GM06990 (cell line): ENCODE measurements at places on chromosomes 5 and 9.

DNA sequence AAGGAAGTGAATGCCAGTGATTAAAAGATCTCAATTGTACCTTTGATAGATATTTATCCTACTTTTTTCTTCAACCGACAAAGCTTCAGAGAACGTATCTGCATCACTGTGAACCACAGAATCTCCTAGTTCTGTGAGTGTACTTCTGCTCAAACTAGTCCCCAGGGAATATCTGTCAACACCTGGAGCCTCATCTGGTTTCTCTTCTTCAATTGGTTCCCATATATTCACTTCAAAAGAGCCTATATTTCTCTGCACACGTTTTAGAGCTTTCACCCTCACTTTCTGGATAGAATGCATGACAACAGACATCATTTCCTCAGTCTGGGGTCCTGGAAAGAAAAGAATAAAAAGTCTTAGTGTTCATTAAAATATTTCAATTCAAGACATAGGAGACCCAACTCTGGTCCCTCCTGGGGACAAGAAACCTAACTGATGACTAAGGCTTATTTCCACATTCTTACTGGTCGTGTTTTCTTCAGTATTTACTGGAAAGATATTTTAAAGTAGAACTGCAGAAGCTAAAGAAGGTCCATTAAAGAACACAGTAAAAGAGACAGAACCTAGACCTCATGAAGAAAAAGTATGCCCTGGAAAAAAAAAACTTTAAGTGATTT is 64.3 kb downstream of the CPLANE1 start:
- peak; percentile 25 for DNase-seq

GRCh38 chr5:140114341-140115185 is 654 bp downstream of the PURA start:
- DNase-seq = peak; percentile 78

DNA sequence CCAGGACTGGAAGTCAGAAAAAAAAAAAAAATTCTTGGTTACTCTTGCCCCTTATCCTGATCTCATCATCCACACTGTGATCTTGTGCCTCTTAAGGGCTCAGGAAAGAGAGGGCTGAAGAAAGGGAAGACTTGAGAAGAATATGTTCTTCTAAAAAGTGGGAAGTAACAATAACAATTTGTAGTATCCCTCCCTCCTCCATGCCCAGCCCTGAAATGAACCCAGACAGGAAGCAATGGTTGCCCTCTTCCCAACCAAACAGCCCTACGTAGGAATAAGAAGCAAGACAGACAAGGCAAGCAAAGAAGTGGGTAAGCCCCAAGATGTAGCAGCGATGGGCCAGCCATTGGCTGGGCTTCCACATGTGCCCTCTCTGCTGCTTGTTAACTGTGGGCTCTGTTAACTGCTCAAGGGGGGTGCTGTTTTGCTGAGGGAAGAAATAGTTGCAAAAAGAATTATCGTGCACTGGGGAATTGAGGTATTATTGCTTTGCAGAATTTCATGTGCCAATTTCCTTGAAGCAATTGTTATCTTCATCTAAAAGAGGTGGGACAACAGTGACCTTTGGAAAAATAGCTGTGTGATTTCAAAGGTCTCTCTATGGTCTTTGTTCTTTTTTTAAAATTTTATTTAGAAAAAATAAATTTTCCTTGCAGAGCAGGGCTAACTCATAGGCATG is 146.6 kb upstream of the PCA3 start:
- DNase-seq = no peak

- DNase-seq = no peak
These were observed 5.9 kb upstream of the CFAP90 start for GRCh38 chr5:7856855-7857254.

- DNase-seq = no peak
These were observed 19.7 kb upstream of the GDA start for GRCh38 chr9:72129271-72130156.

DNA sequence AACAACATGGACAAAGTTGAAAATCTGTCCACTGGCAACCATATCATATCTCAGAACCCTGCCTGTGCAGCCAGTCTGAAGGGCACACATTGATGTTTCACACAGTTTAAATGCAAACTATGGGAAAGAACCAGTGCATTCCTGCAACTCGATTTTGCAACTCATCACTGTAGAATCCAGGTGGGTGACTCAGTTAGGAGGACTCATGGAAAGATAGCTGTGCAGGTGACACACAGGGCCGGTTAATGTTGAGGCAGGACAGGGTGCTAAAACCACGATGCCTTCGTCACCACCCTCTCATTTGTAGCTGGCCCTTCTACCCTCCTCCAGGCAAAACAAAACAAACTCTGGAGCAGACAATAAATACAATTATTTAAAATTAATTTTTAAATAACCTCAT is 62.8 kb downstream of the TLE1 start:
- DNase-seq = no peak

DNA sequence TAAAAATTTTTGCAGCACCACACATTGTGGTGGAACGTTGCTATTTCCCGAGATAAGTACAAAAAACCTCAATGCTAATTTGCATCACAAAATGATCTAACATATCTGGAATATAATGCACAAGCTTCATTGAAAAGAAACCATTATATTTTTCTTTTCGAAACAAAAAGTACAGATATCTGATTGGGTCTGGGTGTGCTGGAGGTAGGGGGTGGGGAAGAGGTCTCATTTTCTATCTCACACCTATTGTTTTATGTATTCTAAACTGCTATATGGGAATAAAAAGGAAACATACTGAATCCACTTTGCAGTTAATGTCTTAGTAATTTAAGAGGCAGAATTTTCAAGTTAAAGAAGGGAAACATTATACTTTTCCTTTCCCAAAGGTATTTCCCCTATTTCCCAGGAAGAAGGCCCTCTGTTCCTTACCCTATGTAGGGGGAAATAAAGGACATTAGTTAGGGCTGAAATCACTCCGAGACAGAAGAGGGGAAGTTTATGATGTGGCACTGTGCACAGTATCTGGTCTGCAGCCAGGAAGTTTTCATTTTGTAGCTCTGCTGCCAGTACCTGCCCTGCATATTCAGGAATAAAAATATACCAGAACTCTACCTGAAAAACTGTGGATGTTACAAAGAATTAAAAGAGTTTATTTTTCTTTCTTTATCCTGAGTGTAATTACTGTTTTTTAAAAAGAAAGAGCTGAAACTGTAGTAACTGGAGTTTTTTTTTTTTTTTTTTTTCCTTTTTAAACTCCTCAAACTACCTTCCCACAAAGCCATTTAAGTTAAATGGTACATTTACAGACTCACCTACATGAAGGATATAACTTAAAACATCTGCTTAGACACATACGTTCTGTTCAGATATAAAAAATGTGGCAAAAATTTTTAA is 7.4 kb downstream of the MEF2C start:
- DNase-seq = no peak

DNA sequence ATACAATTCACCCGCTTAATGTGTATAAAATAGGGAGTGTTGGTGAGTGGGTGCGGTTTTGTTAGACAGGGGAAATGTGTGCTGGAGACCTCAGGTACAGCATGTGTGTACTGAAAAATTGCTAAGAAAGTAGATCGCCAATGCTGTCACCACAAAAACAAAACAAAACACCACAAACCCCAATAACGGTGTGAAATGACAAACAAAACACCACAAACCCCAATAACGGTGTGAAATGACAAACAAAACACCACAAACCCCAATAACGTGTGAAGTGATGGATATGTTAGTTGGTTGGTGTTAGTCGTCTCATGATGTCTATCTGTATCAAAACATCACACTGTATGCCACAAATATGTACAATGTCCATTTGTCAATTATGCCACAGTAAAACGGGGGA is 14.2 kb upstream of the GFPT2 start:
- no peak for DNase-seq

DNA sequence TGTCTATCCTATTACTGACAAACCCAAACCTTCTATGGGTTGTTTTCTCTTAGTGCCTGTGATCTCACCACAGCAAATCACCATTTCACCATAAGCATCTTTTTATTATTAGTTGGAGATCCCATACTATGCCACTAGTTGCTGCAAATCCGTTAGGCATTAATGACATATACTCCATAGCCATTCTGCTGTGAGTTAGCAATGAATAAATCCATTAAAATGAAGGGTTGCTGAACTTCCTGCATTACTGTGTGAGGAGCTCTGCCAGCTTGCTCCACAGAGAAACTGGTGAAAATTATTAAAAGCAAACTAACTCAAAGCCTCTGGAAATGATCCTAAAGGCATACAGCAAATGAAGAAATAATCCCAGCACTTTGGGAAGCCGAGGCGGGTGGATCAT is 102.0 kb downstream of the CFAP95 start:
- no peak for DNase-seq

GRCh38 chr9:127875306-127875966 is 2.0 kb downstream of the AK1 start:
- no peak for DNase-seq

- no peak for DNase-seq
These were observed 12.3 kb upstream of the MRNIP start for GRCh38 chr5:179870952-179871351.

DNA sequence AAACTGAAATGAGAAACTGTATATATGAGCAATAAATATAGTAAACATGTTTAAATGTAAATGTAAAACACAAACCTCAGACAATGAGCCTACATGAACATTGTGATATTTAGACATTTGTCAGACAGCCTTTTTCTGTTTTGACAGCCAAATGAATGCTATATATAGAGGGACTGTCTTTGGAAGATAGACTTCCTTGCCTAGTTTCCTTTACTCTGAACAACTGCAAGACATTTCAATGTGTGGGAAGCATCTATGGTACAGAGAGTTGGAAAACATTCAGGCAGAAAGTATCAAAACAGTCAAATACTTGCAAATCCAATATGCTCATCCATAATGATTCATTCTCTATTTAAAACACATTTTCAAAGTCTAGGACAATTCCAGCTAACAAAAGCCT is 31.7 kb upstream of the TUSC1 start:
- DNase-seq = no peak

- DNase-seq = no peak
These were observed 8.2 kb upstream of the GLIPR2 start for GRCh38 chr9:36128349-36128748.

DNA sequence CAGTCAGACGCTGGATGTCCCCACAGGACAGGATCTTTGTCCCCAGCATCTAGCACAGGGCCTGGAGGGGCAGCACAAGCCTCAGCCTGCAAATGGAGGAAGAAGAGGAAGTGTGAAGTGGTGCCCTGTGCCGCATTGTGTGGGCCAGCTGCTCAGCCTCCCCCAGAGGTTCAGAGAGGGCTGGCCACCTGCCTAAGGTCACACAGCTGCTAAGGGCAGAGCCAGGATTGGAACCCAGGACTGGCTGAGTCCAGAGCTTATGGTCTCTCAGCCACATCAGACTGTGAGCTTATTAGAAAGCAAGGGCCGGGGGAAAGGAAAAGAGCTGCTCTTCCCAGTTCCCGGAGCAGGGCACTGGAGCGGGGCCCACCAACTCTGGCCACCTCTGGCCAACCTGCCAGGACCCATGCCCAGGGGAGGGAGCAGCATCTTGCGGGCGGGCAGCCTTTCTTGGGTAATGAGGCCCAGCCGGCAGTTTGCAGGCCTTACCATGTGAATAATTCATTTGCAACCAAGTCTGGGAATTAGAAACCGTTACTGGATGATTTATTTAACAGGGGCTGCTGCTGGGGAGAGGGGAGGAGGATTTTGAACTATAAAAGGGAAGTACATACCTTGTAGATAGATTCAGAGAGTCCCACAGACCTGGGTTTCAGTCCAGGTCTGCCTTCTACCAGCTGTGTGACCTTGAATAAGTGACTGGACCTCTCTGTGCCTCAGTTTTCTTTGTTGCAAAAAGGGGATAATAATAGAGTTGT is 11.6 kb upstream of the CRB2 start:
- DNase-seq = peak; percentile 65

- DNase-seq = no peak
These were observed 14.2 kb downstream of the AHRR start for GRCh38 chr5:335740-336038.

- DNase-seq = no peak
These were observed 20.2 kb upstream of the MED27 start for GRCh38 chr9:132099741-132100407.

GRCh38 chr5:50653946-50654345 is 12.5 kb upstream of the PARP8 start:
- peak; percentile 13 for DNase-seq

GRCh38 chr5:78691084-78691960 is 42.8 kb upstream of the LHFPL2 start:
- no peak for DNase-seq

DNA sequence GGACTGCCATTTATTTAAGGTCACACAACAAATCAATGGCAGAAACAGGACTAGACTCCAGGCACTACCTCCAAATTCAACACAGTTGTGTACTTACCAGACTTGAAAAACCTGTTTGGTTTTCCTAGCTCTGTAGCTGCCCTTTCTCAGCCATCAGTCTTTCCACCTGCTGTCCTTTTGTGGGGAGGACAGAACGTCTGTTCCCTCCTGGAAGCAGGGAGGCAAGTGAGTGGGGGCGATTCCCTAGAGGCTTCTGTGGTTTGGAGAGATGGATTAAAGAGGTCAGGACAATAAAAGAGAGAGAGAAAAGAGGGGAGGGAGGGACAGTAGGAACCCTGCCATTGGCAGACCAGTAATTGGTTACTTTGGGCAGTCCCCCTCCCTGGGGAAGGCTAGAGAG is 14.7 kb downstream of the ASTN2 start:
- no peak for DNase-seq

- DNase-seq = no peak
These were observed 37.2 kb downstream of the ENC1 start for GRCh38 chr5:74603376-74603775.

DNA sequence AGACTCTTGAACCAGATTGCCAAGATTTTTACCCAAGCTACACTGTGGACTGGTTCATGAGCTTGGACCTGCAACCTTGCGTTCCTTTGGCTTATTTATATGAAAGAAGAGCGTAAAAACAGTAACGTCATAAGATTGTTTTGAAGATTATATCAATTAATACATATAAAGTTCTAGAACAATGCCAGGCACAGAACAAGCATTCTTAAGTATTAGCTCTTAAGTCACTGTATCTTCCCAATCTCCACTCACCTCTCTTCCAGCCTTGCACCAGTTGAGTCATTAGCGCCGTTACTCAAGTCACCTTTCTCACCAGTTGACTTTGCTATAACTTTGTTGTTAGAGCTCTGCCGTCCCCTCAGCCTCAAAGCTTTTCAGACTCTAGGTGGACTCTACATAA is 415.7 kb downstream of the PLK2 start:
- DNase-seq = no peak

DNA sequence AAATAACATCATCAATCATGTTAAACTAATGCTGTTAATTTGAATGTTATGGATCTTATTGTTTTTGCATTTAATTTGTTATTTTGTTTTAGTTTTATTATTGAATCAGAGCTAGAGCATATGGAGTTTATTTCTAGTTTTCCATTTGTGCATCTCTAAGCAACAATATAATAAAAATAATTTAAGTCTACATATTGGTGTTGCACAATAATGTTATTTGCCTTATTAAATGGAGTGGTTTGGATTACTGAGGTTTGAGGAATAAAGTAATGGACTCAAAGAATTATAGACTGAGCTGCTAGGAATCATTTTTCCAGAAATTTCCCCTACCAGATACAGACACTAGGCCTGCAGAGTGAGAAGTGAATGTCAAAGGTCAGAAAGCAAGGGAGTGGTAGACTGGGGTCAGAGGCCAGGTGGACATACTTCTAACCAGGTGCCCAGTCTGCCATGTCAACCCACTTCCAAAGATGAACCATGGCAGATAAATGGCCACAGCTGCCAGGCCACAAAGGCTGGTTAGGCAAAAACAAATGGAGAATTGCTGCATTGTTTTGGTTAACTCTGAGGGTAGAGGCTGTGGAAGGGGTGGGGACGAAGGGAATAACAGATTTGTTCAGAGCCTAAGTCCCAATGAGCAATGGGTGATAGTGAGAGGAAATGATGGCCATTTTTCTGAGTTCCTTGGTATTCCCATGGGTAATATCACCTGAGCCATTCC is 113.1 kb downstream of the FBXL7 start:
- DNase-seq = no peak

- DNase-seq = no peak
These were observed 2.7 kb upstream of the AGTPBP1 start for GRCh38 chr9:85744480-85744879.
